IMR-90 (cell line): ENCODE measurements at places on chromosomes 12 and 14. TPM values are rescaled to one million over a fixed set of nuclear protein-coding genes. Genes with fewer than 3 reads are reported as not detected.

DNA sequence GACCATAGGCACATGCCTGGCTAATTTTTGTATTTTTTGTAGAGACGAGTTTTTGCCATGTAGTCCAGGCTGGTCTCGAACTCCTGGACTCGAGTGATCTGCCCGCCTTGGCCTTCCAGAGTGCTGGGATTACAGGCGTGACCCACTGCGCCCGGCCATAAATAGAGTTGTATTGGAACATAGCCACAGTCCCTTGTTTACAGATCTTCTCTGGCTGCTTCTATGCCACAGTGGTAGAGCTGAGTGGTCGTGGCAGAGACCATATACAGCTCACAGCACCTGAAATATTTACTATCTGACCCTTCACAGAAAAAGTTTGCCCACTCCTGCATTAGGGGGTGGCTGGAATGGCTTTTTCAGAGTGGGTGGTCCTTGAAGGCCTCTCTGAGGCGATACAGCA is 28.0 kb upstream of the TSPAN9 start:
- DNase-seq: no peak

DNA sequence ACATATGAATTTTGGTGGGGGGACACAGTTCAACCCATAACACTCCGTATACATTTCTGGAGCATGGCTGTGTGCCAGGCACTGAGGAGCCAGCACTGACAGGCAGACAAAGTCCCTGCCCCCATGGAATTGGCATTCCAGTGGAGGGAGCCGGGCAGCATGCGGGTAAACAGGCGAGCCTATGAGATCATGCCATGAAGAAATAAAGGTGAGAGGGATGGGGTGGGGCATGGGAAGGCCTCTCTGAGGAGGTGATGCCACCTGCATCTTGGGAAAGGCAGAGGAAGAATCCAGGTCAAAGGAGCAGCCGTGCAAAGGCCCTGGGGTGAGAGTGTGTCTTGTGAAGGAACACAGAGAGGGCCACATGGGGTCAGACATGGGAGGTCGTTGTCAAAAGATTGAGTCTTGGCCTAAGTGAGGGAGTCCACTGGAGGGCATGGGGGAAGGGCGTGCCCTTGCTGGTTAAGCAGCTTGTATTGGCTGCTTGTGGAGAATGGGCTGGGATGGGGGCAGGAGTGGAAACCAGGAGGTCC is 3.6 kb downstream of the OTUB2 start:
- no peak for DNase-seq

Gene SEC23A
- polyA plus RNA-seq: 131 and 141 TPM in 2 replicates

- peak; percentile 8 for DNase-seq
Observed at GRCh38 chr12:56520048-56520447, 1.6 kb upstream of the RBMS2 start.

DNA sequence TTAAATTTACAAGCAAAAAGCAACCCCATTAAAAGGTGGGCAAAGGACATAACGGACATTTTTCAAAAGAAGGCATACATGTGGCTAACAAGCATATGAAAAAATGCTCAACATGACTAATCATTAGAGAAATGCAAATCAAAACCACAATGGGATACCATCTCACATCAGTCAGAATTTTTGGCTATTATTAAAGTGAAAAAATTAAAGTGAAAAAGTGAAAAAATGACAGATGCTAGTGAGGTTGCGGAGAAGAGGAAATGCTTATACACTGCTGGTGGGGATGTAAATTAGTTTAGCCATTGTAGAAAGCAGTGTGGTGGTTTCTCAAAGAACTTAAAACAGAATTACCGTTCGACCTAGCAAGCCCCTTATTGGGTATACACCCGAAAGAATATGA is 7.9 kb downstream of the OTOGL start:
- peak; percentile 26 for DNase-seq

- peak; percentile 62 for DNase-seq
Observed at GRCh38 chr12:93667672-93668071, 9.5 kb upstream of the CRADD start.

DNA sequence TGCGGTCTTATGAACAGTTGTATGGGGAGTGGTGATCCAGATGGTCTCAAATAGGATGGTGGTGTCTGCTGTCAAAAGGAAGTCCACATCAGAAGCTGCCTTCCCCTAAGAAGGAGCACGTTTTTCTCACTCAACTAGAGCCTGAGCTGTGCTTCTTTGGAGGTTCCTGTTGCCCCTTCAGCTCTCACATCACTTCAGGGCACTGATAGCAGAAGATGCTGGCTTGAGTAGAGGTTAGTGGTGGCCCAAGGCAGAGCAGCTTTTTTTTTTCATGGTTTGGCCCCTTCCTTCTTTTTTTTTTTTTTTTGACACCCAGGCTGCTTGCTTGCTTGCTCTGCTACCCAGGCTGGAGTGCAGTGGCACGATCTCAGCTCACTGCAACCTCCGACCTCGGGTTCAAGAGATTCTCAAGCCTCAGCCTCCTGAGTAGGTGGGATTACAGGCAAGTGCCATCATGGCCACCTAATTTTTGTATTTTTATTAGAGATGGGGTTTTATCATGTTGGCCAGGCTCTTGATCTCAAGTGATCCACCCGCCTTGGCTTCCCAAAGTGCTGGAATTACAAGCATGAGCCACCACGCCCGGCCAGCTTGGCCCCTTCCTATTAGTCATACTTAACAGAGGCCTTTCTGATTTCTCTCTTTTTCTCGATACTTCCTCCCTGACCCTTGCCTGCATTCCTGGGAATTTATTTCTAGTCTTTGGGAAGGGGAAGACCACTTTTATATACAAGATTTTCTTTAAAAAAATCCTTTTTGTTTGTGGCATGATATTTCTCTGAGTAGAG is 31.6 kb downstream of the KLRD1 start:
- DNase-seq: no peak
